ENCODE measurements at places on chromosomes 6 and 20. TPM values are rescaled to one million over a fixed set of nuclear protein-coding genes. Genes with fewer than 3 reads are reported as not detected.

The FAM162B gene
- polyA plus RNA-seq = 4.0 TPM

The OPRM1 gene
- not detected for polyA plus RNA-seq

The MYO6 gene
- 6.1 TPM for polyA plus RNA-seq

The MUCL3 gene
- polyA plus RNA-seq = not detected

GRCh38 chr6:41335943-41336342 is 535 bp downstream of the NCR2 start:
- no peak for DNase-seq
- H3K27ac ChIP-seq = no peak overlapping the region
- H3K27me3 ChIP-seq = peaks cover 39% of the 10 kb centered on the region
- H3K36me3 ChIP-seq = no peaks in the 10 kb centered on the region

DNA sequence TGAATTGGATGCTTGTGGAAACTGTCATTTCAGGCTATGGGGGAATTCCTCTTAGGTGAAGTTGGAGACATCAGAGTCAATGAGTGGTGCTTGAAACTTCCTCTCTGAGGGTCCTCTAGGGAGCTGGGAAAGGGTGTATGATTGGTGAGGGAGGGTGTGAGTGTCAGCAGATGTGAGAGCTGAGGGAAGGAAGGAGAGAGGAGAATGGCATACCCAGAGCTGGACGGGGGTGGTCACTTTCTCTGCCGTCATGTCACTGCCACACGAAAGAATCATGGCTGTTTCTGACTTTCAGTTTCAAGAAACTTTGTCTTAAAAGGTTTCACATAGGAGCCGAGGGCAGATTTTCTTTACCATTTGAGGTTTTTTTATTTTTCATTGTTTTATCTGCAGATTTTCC is 50.3 kb downstream of the DEK start:
- H3K36me3 ChIP-seq = peaks cover 6% of the 10 kb centered on the region
- peak overlapping the region; percentile 4 for H3K4me3 ChIP-seq
- no peak overlapping the region for H3K27ac ChIP-seq
- H3K27me3 ChIP-seq = no peaks in the 10 kb centered on the region
- H3K4me1 ChIP-seq = peaks cover 6% of the 10 kb centered on the region

DNA sequence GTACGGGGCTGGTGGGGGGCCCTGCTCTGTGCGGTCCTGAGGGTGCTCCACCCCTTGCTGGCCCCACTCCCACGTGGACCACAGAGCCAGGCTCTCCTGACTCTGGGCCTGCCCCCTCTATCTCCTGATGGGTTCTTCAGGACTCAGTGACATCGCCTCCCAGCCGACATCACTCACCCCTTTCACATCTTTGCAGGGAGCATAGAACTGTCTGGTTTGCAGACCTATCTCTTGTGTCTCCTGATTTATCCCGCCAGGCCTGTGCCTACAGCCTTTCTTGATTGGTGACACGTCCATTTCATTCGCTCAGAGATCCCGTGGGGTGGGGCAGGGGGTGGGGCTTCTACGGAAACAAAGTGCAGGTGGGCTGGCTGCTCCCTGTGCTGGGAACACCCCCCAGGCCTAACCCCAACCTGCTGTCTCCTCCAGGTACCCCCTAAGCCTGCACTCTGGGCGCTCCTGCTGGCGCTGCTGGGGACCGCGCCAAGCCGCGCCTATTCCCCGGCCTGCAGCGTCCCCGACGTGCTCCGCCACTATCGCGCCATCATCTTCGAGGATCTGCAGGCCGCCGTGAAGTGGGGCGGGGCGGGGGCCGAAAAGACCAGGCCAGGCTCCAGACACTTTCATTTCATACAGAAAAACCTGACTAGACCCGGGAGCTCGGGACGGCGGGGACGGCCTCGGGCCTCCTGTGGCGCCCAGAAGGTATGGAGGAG is 1.7 kb downstream of the C20orf204 start:
- H3K27me3 ChIP-seq = peaks cover 44% of the 10 kb centered on the region
- no peak overlapping the region for H3K27ac ChIP-seq
- no peak for DNase-seq

- no peak overlapping the region for H3K4me3 ChIP-seq
- H3K27me3 ChIP-seq = peaks cover 20% of the 10 kb centered on the region
- H3K27ac ChIP-seq = no peak overlapping the region
- DNase-seq = no peak
- no peaks in the 10 kb centered on the region for H3K36me3 ChIP-seq
Measured at GRCh38 chr20:51183451-51183850, 160.5 kb upstream of the KCNG1 start.

- H3K4me3 ChIP-seq = no peak overlapping the region
- H3K4me1 ChIP-seq = peaks cover 4% of the 10 kb centered on the region
- no peaks in the 10 kb centered on the region for H3K27me3 ChIP-seq
- DNase-seq = no peak
- H3K36me3 ChIP-seq = peaks cover 22% of the 10 kb centered on the region
Measured at GRCh38 chr6:53512626-53513025, 32.3 kb downstream of the GCLC start.

GRCh38 chr6:142945049-142945445 is at the start of gene HIVEP2:
HIVEP2 (minus strand) TSS chr6:142945176; CDS start chr6:142774738, 170,438 bp downstream.
- peaks cover 8% of the 10 kb centered on the region for H3K4me1 ChIP-seq
- no peaks in the 10 kb centered on the region for H3K36me3 ChIP-seq
- H3K27me3 ChIP-seq = no peaks in the 10 kb centered on the region
- peak; percentile 87 for DNase-seq
- H3K4me3 ChIP-seq = peak within 1 kb of the TSS; percentile 74

DNA sequence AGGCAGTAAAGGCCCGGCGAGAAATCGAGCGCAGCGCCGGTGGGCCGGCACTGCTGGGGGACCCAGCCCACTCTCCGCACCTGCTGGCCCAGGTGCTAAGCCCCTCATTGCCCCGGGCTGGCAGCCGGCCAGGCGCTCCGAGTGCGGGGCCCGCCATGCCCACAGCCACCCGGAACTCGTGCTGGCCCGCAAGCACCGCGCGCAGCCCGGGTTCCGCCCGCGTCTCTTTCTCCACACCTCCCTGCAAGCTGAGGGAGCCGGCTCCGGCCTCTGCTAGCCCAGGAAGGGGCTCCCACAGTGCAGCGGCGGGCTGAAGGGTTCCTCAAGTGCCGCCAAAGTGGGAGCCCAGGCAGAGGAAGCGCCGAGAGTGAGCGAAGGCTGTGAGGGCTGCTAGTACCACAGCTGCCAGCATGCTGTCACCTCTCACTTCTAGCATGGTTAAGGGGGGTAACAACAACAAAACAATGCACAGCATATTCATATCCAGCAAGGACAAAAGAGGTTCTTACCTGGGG is 11.3 kb upstream of the GMPR start:
- H3K4me1 ChIP-seq = peaks cover 3% of the 10 kb centered on the region
- no peak for DNase-seq
- peaks cover 15% of the 10 kb centered on the region for H3K27me3 ChIP-seq
- H3K36me3 ChIP-seq = no peaks in the 10 kb centered on the region
- H3K27ac ChIP-seq = no peak overlapping the region

DNA sequence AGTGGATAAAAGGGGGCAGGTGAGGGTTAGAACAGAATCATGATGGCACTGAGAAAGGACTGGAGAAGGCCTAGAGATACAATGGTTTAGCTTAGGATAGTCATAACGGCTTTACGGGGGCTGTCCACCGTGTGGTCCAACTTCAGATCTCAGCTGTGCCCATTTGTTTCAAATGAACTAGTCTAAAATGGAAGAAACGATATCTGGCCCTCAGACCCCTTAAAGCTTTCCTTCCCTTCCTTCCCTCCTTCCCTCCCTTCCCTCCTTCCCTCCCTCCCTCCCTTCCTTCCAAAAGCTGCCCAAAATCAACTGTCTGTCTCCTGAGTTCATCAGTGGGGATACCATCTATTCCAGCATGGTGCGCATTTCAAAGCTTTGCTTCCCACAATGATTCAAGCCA is 27.9 kb downstream of the TRAM2 start:
- no peaks in the 10 kb centered on the region for H3K27me3 ChIP-seq
- no peak overlapping the region for H3K4me3 ChIP-seq
- peaks cover 73% of the 10 kb centered on the region for H3K4me1 ChIP-seq
- no peak for DNase-seq

DNA sequence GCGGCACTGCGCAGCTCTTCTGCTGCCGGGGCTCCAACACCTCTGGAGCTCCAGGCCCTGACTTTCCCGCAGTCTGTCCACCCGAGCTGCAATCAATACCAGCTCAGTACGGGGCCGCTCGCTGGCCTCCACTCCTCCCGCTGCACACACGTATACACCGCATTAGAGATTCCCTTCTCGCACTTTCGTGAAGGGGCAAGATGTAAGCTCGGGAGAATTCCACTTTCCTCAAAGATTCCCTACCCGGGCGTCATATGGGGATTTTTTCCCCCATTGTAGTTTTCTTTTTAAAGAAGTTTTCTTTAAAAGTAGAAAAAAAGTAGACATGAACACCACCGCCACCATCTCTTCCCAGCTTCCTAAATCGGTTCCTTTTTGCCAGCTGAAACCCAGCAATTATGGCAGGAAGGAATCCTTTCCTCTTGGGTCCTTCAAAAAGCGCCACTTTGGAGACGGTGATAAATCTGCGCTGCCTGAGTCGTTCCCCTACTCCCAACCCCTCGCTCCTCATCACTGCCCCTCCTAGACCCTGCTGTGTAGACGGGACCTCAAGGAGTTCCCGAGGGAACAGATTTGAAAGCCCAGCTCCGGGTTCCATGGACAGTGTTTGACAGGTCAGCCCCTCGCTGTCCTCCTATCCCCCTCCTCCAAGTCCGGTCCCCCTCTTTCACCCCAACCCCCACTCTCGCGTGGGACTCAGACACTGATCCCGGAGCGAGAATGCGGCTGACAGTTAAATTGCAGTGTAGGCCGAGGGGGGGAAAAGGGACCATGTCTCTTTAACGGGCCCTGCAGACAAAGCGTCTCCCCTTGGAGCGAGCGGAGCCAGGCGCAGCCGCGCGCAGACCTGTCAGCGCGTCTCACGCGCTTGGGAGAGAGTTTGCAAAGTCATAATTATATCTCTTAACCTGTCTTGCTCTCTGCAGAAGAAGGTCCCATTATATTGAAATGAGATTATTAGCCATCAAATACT is 39.5 kb downstream of the NCR2 start:
- H3K4me3 ChIP-seq = no peak overlapping the region
- no peak overlapping the region for H3K27ac ChIP-seq
- H3K36me3 ChIP-seq = no peaks in the 10 kb centered on the region
- no peak for DNase-seq
- peaks cover 79% of the 10 kb centered on the region for H3K27me3 ChIP-seq

GRCh38 chr6:168960551-168961263 is 292.9 kb downstream of the THBS2 start:
- no peaks in the 10 kb centered on the region for H3K27me3 ChIP-seq
- DNase-seq = no peak
- H3K36me3 ChIP-seq = no peaks in the 10 kb centered on the region
- H3K4me3 ChIP-seq = no peak overlapping the region
- no peak overlapping the region for H3K27ac ChIP-seq

GRCh38 chr6:41255110-41255509 is 27.0 kb downstream of the TREML4 start:
- DNase-seq = no peak
- H3K4me3 ChIP-seq = no peak overlapping the region
- no peaks in the 10 kb centered on the region for H3K4me1 ChIP-seq
- no peaks in the 10 kb centered on the region for H3K27me3 ChIP-seq
- no peak overlapping the region for H3K27ac ChIP-seq

- no peak overlapping the region for H3K4me3 ChIP-seq
- DNase-seq = no peak
- no peaks in the 10 kb centered on the region for H3K36me3 ChIP-seq
Measured at GRCh38 chr6:1603708-1604107, 6.0 kb upstream of the FOXC1 start.

DNA sequence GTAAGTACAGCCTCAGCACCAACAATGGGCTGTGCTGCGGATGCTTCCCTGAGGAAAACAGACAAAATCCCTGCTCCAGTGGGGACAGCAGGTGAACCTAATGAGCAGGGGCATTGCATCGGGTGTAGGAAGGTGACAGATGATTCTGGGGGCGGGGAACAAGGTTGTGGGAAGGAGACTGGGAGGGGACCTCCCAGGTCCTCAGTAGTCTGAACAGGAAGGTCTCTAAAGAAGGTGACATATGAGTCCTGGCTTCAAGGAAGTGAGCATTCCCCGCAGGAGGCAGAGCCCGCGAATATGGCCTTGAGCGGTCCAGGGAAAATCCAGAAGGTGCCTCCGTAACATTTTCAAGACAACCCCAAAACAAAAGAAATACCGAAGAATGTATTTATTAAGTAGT is 19.4 kb downstream of the ULBP1 start:
- no peak overlapping the region for H3K27ac ChIP-seq
- H3K27me3 ChIP-seq = peaks cover 50% of the 10 kb centered on the region
- no peaks in the 10 kb centered on the region for H3K36me3 ChIP-seq
- H3K4me1 ChIP-seq = no peaks in the 10 kb centered on the region

- DNase-seq = no peak
- H3K36me3 ChIP-seq = no peaks in the 10 kb centered on the region
- H3K4me1 ChIP-seq = peaks cover under 1% of the 10 kb centered on the region
- H3K27me3 ChIP-seq = no peaks in the 10 kb centered on the region
Measured at GRCh38 chr20:33724439-33725094, 4.5 kb upstream of the PXMP4 start.

DNA sequence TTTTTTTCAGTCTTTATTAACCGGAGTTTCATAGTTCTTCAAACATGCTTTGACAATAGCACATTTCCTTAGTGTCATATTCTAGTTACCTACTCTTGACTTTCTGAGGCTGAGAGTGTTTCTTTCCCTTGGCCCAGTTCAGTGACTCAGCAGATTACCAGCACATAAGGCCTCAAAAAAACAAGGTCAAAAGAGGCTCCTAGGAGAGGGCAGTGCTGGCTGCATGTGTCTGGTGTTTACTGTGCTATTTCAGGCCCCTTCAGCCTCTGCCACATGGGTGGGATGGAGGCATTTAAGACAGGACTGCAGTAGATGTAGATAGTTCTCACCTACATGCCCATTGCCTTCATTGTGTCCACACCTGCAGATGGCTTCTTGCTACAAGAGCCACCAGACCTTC is 198.2 kb upstream of the SSTR4 start:
- peaks cover 2% of the 10 kb centered on the region for H3K27me3 ChIP-seq
- H3K4me1 ChIP-seq = no peaks in the 10 kb centered on the region
- H3K4me3 ChIP-seq = no peak overlapping the region

DNA sequence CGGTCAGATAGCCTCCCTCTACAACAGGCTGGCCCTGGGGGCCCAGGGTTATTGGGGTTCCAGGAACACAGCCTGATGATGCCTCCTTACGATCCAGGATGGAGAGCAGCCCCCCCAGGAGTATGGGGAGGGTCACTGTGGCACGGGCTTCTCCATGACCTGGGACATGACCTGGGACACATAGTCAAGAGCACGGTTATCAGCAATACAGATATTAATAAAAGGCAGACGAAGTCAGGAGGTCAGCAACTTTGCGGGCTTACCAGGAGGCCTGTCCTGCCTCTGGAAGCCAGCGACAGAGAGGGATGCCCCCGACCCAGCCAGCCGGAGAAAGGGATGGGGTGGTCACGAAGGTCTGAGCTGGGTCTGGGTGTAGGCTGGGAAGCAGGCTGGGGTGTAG is 795 bp downstream of the MMP24OS start:
- peaks cover 51% of the 10 kb centered on the region for H3K36me3 ChIP-seq
- no peak for DNase-seq
- peaks cover 6% of the 10 kb centered on the region for H3K4me1 ChIP-seq
- peak overlapping the region; percentile 62 for H3K4me3 ChIP-seq
